ENCODE measurements at places on chromosomes 5 and 9.
A peak's percentile ranks its signal among the peaks of the same experiment; 100 is the strongest.

DNA sequence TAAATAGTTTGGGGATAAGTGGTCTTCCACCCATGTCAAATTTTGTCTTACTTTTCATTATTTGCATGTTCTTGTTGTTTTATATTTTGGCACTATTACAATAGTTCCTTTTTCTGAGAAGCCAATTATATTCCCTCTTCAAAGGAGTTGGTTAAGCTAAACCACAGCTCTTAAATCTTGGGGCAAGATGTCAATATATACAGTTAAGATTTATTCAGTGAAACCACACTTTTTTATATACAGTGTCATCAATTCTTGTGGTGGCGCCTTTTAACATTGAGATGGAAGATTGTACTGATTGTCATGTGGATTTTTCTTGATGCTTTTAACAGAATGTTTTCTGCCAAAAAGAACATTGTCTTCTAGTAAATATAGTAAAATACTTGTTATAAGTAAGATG lies 104.1 kb downstream of the MTREX start:
- DNase-seq, result no peak

DNA sequence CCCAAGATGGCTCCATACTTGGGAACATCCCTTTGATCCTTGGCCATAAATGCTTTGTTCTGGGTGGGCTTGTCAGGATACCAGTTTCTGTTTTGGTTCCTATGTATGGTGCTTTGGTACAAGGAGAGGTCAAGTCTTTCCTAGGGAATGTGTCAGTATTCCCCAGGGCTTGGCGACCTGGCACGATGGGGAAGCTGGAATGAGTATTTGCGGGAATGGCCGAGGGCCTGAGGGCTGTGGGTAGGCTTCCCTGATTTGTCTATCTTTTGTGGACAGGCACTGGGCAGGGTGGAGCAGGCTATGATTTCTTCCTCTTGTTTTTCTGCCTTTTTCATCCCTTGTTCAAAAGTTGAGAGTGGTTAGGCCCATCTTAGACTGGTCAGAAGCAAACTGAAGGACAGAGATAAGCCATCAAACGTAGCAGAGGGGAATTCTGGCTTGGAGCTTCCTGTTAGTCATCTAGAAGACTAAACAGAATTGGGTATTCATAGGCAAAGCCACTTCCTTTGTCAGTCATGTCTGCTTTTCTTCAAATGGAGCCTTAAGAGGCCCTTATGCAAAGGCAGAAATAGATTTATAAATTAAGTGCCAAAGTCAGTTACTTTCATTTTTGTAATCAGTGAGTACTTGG lies 13.7 kb downstream of the DOCK2 start:
- DNase-seq, result peak; percentile 72

GRCh38 chr5:34519489-34520220 lies 136.5 kb upstream of the RAI14 start:
- DNase-seq, result peak; percentile 81

GRCh38 chr9:89837934-89838310 lies 233.1 kb downstream of the GADD45G start:
- no peak for DNase-seq

DNA sequence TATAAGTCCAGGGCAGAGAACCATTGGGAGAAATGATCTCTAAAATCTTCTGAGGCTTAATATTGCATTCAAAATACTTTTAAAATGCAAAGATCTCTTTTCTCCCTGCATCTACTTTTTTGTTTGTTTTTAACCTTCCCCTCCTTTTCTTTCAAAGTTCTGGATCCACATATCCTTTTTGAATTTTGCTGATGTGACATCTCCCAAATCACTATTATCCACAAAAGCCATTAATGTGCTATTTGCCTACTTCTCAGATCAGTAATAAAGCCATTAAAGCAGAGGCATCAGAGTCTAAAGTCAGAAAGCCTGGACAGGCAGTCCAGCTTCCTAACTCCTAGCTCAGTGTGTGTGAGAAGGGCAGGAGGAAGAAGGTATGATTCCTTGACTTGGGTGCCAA lies 114.2 kb downstream of the EBF1 start:
- DNase-seq, result no peak

GRCh38 chr5:119966028-119966427 lies 336.7 kb downstream of the FAM170A start:
- peak; percentile 3 for DNase-seq

- DNase-seq, result no peak
These were observed 45.7 kb downstream of the BHMT start for GRCh38 chr5:79157305-79157704.

DNA sequence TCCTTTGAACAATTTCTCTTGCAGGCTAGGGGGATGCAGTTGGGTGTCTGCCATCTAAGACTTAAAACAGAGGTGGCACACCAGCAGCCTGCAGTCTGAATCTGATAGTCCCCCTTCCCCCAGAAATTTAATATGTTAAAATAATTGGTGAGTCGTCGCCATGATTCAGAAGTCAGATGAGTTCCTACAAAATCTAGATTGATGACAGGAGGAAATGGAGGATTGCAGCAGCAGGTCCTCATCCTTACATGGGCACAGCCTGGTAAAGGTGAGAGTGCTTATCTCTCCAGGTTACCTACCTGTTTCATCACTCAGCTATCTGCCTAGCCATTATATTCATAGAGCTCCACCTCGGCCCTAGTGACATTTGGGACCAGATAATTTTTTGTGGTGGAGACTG lies 112.3 kb downstream of the PCSK1 start:
- DNase-seq, result no peak

All from cardiac fibroblast (primary cell).